ENCODE measurements at places on chromosomes 16 and 17.

DNA sequence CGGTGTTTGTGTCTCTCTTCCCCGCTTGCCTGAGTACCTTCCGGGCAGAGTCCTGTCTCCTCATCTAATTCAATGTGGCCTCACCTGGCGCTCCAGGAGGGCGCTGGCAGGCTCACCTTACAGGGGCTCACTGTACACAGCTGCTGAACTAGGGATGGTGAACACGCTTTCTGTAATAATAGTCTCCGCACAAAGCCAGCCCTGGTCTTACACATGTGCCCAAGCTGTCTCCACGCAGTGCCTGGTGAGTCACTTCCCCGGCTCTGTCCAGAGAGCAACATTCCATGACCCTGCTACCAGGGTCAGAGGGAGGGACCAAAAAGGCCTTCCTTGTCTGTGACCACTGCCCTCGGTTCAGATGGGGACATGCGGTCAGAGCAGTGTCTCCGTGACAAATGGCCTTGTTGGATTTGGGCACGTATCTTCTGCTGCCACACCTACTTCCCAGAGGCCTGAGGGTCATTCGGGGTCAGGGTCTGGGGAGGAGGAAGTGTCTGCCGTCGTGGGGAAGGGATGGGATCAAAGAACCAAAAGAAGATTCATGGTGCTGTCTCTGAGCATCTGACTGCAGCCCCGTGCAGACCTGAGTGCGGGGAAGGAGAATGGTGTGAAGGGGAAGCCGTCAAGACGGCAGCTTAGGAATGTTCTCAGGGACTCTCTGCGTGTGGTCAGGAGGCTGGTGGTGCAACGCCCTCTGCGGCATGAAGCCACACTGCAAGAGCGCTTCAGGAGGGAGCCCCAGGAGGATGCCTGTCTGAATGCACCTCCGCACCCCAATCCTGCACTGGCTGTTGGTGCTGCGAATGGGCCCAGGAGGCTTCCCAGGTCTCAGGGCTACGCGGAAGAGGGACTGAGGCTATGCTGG, 68.8 kb downstream of the IL21R start:
- no peak for DNase-seq

DNA sequence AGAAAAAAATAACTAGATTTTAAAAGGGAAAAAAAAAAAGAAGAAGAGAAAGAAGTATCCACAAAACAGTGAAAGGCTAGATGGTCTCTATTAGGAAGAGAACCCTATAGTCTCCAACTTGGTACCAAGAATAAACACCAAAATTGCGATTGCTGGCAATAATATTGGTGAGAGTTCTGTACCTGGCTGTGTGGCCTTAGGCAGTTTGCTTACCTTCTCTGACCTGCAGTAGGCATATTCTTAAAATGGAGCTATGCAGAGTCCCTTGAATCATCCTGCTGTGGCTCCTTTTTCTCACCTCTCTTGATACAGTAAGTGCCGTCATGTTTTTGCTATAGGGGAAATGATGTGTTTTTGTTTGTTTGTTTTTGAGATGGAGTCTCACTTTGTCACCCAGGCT, 35.1 kb downstream of the BRCA1 start:
- no peak for DNase-seq

DNA sequence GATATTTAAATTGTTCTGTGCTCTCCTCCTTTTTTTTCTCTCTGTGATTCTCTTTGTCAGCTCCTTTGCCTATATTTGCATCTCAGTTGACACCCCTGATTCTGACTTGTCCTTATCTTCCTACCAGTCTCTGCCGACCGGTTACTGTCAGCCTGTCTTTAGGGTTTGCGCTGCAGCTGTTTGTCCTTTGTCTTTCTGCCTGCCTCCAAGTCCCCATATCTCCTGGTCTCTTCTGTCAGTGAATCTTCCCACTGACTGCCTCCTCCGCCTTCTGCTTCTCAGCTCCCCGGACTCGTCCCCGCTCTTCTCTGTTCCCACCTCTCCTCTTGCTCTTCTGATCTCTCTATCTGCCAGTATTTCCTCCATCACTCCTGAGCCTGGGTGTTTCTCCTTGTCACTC, 5.2 kb downstream of the TLCD2 start:
- DNase-seq, result no peak

DNA sequence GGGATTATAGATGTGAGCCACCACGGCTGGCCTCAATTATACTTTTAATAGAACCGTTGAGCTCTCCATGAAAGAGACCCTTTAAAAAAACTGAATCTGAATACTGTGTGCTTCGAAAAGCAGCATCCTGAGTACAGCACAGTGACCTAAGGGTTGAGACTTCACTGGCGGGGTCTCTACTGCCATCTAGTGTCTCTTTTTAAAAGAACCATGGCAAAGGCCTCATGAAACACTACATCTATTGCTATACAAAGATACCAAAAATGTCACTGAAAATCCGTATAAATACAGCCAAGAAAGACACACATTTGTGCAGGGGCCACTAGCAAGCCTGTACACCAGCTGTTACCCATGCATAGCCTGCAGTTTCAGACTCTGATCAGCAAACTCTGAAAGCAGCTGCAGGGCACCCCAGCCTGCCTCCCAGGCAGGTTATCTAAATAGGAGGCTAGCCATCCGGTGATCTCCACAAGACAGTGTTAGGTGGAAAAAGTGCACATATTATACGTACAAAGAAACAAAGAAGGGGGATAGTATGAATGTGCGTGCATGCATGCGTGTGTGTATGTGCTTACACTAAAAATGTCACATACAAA, 35.3 kb downstream of the NPLOC4 start:
- peak; percentile 27 for DNase-seq

GRCh38 chr16:28537964-28538732, 626 bp downstream of the NUPR1 start:
- no peak for DNase-seq

DNA sequence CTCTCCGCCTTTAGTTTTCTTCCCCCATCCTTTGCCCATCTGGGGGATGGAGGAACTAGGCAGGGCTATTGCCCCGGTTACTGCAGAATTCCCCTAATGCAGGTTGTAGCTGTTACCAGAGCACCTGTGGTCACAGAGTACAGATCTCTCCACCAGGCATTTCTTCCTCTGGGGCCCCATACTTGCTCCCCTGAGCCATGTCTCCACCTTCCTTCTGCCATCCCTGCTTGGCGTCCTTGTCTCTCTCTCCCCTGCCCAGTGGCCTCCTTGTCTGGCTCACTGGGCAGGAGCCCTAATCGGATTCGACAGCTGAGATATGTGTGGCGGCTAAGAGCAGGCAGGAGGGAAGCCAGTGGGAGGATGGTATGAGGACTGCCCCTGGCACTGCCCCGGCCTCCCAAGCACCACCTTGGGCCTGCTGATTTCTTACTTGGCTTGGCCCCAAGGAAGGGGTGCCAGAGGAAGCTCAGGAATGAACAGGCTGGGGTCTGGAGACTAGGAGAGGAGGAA, 2.0 kb downstream of the RARA start:
- DNase-seq, result no peak

- no peak for DNase-seq
These were observed 13.9 kb upstream of the CYTH1 start for GRCh38 chr17:78795861-78796516.

- no peak for DNase-seq
These were observed 17.1 kb downstream of the C16orf82 start for GRCh38 chr16:27083861-27084261.

- no peak for DNase-seq
These were observed 18.1 kb downstream of the SOST start for GRCh38 chr17:43740541-43740940.

GRCh38 chr17:4735876-4736651, 3.6 kb upstream of the ZMYND15 start:
- no peak for DNase-seq

DNA sequence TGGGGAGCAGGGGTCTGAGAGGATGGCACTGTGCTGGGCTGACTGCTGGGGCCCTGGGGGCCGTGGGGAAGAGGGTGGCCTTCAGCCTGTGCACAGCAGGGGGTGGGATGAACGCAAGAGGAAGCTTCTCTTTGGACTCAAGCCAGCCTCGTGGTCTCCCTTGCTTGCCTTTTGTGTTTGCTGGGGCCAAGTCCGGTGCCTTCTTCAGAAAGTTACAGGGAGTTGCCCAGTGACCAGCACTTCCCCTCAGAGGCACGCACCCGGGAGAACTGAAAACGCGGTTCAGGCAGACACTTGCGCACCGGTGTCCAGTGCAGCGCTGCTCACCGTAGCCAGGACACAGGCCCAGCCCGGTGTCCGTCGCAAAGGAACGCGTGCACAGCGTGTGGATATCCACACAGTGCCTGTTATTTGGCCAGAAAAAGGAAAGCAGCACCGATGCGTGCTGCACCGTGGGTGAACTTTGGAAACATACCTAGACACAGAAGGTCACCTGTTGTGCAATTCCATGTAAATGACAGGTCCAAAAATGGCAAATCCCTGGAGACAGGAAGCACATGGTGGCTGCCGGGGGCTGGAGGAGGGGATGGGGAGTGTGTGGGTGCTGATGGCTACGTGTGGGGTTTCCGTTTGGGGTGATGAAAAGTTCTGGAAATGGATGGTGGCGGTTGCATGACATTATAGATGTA, 29.4 kb upstream of the NUDT16L1 start:
- DNase-seq, result no peak

- no peak for DNase-seq
These were observed 6.8 kb downstream of the ZNF267 start for GRCh38 chr16:31880322-31880979.

GRCh38 chr16:10558746-10559641, 21.4 kb downstream of the EMP2 start:
- no peak for DNase-seq

DNA sequence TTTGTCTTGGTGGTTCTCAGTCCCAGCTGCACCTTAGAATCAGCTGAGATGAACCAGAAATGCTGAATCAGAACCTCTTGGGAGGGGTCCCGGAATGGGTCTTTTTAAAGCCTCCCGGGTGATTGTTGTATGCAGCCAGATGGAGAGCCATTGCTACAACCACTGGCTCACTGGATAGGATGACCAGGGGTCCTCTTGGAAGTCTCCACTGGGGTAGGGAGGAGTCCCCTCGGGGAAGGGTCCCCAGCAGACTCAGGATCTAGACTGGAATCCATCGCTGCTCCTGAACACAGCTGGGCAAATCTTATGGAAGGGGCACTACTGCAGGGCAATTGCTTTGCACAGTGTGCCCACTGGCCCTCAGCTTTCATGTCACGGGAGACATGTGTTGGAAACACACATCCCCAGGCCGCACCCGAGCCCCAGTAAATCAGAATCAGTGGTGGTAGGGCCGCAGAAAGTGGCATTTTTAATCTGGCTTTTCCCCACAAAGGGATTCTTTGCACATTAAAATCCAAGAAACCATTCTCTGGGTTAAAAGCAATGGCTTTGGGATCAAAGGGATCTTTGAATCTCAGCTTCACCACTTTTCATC, 117.3 kb downstream of the IRX5 start:
- DNase-seq, result no peak

GRCh38 chr17:55642741-55643140, 79.9 kb downstream of the TMEM100 start:
- no peak for DNase-seq

DNA sequence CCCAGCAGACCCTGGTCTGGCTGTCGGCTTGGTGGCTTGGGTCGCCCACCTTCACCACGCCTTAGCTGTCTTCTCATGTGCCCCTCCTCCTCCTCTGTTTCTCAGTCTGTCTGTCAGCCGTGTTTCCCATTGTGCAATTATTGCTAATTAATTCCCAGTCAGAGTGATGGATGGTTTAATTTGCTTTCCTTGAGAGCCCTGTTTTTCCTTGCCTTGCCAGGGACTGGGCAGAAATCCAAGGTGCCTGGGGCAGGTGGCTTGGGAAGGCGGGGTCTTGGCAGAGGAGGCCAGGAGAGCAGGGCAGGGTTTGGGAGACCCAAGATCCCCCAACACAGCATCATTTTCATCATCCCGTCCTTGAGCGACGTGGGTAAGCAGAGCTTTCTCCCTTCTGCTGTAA, 21.3 kb downstream of the NECAB2 start:
- DNase-seq, result no peak

- DNase-seq, result no peak
These were observed 7.1 kb upstream of the HOXB9 start for GRCh38 chr17:48633266-48633677.

GRCh38 chr16:49980166-49980565, 44.9 kb upstream of the CNEP1R1 start:
- DNase-seq, result no peak

GRCh38 chr17:63381101-63381729, 64.9 kb downstream of the CYB561 start:
- no peak for DNase-seq
